ENCODE measurements at places on chromosomes 6 and 20. TPM values are rescaled to one million over a fixed set of nuclear protein-coding genes. Genes with fewer than 3 reads are reported as not detected.

ITPA gene
- polyA plus RNA-seq, result 43.3 TPM

TRIM15 gene
- polyA plus RNA-seq, result not detected

TM9SF4 gene
- 42.4 TPM for polyA plus RNA-seq

DNA sequence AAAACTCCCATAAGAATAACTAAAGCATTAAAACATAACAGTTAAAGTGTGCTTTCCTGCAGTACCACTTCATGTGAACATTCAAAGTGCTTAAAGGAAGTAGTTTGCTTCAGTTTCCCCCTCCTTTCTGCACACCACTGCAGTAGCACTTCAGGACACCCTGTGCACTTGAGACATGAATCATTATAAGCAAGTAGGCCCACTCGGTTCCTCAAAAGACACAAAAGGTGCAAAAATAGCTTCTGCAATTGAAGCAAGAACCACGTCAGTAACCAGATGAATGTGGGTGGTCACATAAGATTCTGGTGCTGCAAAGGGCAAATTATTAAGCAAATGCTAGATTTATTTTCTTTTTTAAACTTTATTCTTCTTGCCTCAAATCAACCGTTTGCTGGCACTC is 160.6 kb downstream of the HIVEP2 start:
- no peak for DNase-seq

DNA sequence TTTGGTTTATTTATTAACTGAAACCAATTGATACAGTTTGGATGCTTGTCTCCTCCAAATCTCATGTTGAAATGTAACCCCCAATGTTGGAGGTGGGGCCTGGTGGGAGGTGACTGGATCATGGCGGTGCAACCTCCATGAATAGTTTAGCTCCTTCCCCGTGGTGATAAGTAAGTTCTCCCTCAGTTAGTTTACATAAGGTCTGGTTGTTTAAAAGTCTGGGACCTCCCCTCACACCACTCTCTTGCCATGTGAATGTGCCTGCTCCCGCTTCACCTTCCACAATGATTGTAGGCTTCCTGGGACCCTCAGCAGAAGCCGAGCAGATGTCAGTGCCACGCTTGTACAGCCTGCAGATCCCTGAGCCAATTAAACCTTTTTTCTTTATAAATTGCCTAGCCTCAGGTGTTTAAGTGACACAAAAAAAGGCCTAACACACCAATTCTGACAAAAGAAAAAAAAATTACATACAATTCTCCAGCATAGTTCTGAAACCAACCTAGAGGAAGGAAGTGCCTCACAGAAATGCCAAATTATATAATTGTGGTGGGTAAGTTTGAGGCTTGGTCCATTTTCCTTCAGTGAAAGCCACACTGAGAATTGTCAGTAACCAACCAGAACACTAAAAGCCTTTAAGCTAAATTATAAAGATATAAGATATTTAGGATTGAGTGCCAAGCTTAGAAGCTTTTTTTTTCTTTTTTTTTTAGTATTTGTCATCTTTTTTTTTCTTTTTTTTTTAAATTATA is 15.0 kb downstream of the MAP7 start:
- DNase-seq, result no peak

DNA sequence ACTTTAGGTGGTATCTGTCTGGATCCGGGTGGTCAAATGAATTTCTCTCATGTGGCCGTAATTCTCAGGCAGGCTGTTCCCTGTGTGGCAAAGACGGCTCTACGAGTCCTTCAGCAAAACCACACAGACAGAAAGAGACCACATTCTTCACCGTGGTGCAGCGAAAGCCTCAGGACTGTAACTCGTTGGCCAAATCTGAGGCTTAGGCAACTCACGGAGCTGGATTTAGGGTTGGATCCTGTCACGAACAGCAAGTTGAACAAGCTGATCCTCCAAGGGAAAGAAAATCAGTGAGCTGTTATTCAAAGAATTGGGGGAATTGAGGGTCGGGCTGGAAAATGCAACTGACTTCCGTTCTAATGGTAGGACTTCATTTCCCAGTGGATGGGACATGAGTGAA is 167.4 kb downstream of the ZMYND8 start:
- no peak for DNase-seq

DNA sequence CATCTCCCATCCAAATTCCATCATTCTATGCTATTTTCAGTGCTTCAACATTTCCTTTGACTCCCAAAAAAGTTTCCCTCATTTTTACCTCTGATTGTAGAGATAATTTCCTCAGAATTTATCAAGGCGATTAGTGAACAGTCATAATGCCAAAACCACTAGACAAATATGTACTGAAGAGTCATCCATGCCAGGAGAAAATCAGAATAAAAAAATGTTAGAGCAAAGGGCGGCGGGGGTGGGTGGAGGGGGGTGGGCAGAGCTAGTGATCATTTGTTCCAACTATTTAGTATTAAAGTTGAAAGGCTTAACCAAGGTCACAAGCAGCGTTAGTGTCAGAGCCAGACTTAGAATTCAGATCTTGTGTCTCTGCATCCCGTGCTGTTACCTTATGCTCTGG is 5.3 kb upstream of the ADGRF5 start:
- no peak for DNase-seq

DNA sequence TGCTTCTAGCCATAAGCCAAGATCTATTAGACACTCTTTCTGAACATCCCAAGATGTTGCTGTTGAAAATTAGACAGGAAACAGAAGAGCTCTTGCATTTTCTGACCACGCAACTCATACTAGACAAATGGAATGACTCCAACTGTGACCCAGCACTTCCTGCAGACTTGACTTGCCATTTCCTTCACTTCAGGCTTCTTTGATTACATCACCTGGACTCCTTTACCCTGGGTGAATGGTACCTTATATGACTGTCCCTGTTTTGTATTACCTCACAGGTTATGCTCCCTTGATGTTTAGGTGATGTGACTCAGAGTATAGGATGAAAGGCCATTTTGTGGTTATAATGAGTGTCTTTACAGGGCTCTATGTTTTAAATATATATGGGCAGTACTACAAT is 236.1 kb downstream of the BMP2 start:
- no peak for DNase-seq

DNA sequence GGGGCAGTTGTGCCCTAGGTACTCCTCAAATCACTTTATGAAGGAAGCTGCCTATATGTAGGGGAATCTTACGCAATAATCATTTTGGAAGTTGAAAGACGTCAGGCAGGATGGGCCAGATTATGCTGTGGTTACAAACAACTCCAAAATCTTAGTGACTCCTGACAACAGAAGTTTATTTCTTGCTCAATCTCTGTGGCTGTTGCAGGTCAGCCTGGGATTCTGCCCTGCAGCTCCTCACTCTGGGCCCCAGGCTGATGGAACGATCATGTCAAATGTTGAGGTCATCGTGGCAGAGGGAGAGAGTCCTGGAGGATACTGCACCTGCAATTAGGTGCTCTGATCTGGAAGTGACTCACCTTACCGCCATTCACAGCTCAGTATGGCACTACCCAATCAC is 88.4 kb downstream of the ZDHHC14 start:
- DNase-seq, result no peak

DNA sequence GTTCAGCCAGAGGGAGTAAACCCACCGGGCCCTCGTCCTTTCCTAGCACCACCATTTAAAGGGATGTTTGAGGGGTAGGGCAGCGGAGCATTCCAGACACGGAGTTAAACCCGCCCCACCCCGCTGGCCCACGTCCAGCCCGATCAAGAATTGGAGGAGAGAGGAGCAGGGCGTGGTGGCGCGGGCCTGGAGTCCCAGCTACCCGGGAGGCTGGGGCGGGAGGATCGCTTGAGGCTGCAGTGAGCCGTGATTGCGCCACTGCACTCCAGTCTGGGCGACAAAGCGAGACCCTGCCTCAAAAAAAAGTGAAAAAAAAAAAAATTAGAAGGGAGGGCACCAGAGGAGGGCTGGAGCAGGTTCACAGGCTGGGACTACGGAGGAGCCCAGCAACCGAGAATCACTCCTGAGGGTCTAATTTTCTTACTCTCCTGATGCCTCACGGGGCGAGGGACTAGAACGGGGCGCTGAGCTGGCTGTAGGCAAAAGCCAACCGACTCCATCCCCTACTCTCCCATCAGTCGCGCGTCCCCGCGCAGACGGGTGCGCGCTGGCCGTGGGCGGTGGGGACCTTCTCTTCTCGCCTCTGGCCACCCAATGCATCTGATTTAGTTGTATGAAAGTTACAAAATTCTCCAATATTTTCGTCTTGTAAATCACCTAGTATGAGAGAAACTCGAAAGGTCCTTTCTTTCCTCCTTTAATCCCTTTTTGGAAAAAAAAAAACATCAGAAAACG is 6.1 kb upstream of the HSPA1B start:
- peak; percentile 73 for DNase-seq

DNA sequence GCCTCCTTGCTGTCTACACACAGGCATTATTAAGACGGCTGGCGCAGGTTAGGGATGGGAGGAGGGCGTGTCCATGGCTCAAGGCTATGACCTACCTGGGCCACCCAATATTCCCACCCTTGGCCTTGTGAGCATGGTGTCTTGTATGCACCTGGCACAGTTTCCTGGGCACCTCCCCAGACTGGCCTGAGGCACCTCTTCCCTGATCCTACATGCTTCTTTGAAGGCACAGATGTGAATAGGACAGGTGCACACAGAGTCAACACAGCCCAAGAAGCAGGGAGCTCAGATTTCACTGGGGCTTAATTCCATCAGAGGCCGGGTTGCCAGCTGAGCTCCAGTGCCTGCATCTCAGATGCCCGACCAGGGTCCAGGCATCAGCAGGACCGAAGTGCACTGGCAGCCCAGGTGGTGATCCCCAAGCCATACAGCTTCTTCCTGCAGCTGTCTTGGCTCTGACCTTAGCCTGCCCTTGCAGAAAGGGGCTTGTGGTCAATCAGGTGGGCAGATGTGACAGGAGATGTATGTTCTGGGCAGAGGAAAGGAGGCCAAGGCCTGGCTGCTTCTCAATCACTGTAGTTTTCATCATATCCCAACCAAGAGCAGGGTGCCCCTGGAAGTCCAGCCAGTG is 287.7 kb downstream of the CLIC5 start:
- no peak for DNase-seq

GRCh38 chr6:4909063-4909706 is 94.7 kb downstream of the RPP40 start:
- no peak for DNase-seq

- DNase-seq, result no peak
Observed at GRCh38 chr20:24632581-24632980, 163.2 kb downstream of the SYNDIG1 start.

Measured in hindlimb muscle (tissue), 1 donor.